ENCODE measurements at places on chromosomes 16 and 17.

- no peak for DNase-seq
These were observed 143.9 kb downstream of the KCNJ2 start for GRCh38 chr17:70313086-70313852.

DNA sequence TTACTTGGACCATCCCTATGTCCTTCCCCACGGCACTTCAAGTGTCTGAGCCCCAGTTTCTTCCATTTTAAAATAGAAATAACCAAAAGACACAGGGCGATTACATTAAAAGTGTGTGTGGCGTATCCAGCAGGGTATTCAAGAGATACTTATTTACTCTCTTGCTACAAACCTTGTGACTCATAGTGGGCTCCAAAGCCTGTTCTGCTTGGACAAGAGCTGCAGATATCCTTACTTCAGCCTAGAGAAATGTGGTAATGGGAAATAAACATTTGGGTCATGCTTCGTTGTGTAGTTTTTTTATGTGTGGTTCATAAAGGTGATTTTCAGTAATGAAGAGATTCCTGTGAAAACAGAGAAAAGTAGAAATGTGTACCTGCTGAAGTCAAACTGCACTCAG is 288.9 kb upstream of the CDH11 start:
- no peak for DNase-seq

GRCh38 chr17:40556884-40557414 is 8.3 kb downstream of the CCR7 start:
- no peak for DNase-seq

GRCh38 chr17:72967277-72967970 is 125.1 kb downstream of the SLC39A11 start:
- no peak for DNase-seq

DNA sequence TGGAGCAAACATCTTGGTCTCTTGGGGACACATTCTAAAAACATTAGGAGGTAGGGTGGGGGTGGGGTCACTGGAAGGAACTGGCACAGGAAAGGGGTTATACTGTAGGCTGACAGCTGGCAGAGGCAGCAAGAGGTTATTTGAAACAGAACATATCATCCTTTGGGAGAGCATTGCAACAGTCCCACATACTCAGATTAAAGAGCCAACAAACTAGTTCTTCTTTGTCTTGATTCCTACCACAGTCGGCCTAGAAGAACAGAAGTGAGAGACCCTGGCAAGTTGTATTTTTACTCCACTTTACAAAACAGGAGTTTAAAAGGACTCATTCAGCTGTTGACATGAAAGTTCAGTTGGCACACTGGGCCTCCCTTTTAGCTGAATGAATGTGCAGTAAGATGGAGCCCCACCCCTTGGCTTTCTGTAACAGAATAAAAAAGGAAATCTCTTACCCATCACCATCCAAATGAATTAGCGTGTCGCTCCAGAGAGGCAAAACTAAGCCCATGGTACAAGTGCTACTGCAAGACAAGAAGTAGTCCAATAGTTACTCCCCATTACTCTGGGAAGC is 54.6 kb upstream of the CORO6 start:
- DNase-seq = no peak

DNA sequence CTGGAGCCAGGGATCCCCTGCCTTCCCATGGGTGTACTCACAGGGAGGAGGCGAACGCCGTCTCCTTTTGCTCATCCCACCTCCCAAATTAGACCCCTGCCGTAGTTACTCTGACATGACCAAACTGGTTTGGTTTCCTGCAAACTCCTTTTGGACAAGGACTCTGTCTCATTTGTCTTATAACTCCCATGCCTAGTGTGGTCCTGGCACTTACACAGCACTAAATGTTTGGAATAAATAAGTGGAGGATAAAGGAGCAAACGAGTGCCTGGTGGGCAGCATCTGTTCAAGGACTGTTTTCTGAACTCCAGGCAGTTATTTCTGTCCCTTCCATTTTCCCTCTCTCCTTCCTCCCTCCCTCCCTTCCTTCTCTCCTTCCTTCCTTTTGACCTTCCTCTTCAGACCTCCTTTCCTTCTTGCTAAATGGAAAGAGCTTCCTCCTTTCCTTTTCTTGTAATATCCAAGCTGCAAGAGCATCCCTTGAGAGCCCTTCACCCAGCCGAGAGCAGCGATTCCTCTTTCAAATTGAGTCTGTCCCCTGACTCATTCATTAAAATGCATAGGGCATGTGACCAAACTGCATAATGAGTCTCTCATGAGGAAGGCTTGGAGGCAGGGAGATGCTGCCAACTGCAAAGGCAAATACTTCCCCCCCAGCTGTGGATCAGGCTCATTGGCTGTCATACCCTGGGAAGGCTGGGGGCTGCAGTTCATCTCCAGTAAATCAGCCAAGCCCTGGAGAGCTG is 36.8 kb downstream of the CHD9 start:
- DNase-seq = no peak

GRCh38 chr16:88787579-88788314 is 2.7 kb upstream of the PIEZO1 start:
- DNase-seq = no peak

DNA sequence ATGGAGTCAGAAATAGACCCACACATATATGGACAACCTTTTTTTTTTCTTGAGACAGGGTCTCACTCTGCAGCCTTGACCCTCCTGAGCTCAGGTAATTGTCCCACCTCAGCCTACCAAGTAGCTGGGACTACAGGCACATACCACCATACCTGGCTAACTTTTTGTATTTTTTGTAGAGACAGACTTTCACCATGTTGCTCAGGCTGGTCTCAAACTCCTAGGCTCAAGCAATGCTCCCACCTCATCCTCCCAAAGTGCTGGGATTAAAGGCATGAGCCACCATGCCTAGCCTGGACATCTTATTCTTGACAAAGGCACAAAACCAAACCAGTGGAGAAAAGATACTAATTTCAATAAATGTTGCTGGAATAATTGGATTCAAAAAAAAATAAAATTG is 14.7 kb upstream of the NACA2 start:
- DNase-seq = no peak

DNA sequence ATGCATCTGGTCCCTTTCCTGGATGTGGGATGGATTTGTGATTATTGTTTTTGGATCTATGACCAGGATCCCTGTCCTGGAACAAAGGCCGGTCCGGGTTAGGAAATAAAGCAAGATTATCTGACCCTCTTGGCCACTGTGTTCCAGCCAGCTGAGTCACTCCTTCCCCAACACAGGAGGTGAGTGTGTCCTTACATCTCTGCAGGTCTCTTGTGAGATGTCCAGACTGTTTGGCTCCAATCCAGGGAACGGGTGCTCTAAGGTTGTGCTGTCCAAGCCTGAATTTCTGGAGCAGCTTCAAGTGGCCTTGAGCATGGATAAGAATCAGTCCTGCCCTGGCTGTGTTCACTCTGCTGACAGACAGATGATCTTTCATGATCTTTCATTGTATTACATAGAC is 136.5 kb upstream of the CCL2 start:
- no peak for DNase-seq

GRCh38 chr17:75262112-75262606 is 480 bp downstream of the MRPS7 start:
- DNase-seq = no peak

DNA sequence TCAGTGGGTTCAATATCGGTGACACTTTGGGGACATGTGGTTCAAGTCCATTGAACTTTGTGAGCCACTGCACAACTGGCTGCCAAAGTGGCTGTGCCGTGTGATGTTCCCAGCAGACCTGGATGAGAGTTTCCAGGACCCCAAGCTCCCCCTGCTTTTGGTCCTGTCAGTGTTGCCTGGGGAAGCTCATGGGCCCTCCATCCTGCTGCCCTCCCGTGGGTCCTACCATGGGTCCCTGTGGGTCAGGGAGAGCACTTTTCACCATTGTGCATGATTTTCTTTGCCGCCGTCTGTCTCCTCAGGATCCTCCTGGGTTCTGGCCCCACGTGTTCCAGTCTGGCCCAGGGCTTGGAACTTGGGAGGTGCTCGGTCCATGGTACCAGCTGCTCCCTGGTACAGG is 38.1 kb downstream of the LGALS9 start:
- no peak for DNase-seq

DNA sequence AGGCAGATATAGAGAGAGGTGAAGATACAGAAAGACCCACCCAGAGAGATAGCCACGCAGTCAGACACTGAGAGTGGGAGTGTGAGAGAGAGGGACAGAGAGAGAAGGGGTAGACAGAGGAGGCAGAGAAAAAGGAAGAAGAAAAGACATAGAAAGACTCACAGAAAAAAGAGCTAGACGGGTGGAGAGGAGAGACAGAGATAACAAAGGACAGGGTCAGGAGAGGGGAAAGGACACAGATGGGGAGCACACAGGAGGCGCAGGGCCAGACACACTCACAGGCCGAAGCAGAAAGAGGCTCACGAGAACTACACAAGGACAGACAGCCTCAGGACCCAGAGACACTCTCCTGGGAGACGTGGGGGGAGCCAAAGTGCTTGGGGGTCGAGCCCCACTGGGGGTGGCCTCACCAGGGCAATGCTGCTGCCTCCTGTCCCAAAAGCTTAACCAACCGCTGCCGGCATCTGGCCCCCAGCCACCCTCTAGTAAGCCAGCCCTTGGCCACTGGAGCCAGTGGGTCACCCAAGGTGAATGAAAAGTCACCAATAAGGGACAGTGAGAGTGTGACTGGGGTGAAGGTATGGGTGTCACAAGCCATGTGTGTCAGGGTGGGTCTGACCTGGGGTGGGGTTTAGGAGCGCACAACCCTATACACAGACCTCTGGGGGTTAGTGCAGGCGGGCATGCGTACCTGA is 3.8 kb downstream of the ZNF385C start:
- no peak for DNase-seq

DNA sequence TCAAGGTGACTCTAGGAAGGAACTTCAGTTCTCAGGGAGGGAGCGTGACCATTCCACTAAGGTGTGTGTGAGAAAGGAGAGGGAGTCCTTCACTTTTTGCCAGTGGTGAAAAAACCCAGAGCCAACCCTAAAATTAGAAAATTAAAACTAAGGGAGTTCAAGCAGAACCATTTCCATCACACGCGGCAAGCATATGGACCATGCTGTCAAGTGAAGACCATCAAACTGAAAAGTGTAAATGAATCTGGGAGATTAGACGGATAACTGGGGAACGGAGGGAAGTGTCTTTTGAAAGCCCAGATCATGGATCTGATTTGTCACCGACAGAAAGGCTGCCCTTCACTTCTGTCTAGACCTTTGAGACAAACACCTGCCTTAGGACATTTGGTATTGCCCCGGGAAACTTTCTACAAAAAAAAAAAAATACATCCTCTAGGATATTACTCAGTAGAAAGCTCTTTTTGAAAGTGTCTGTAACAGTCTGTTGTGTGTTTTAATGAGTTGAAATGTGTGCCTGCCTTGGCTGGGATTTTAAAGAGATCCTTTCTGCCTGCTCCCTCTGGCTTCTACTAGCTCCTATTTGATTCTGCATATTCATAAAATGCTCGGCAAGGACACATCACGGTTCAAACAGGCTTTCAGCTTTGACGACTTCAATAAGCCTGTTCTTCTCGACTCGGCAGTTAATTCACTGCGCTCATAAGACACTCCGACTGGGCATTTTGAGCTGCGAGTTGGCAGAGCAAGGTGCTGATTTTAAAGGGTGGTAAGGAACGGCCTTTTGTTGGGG is 81.4 kb upstream of the ERCC4 start:
- no peak for DNase-seq

- DNase-seq = no peak
These were observed 8.1 kb downstream of the SLC5A11 start for GRCh38 chr16:24853830-24854229.

- no peak for DNase-seq
These were observed 106.3 kb upstream of the ADAMTS18 start for GRCh38 chr16:77541165-77541564.

GRCh38 chr17:45081047-45081703 is 20.1 kb downstream of the NMT1 start:
- DNase-seq = no peak

DNA sequence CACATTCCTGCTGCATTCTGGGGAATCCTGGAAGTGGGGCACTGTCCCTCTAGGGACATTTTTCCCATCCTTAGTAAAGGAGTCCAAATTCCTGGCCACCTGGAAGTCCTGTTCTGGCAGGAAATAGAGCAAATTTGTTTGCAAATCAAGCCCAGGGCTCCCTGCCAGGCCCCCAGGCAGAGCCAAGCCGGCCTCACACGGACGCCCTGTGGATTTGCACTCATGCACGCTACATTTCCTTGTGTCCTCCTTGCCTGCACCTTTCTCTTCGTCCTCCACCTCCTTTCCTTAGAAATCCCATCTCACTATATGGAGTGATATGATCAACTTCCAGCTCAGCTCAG is 7.0 kb upstream of the CALB2 start:
- no peak for DNase-seq

DNA sequence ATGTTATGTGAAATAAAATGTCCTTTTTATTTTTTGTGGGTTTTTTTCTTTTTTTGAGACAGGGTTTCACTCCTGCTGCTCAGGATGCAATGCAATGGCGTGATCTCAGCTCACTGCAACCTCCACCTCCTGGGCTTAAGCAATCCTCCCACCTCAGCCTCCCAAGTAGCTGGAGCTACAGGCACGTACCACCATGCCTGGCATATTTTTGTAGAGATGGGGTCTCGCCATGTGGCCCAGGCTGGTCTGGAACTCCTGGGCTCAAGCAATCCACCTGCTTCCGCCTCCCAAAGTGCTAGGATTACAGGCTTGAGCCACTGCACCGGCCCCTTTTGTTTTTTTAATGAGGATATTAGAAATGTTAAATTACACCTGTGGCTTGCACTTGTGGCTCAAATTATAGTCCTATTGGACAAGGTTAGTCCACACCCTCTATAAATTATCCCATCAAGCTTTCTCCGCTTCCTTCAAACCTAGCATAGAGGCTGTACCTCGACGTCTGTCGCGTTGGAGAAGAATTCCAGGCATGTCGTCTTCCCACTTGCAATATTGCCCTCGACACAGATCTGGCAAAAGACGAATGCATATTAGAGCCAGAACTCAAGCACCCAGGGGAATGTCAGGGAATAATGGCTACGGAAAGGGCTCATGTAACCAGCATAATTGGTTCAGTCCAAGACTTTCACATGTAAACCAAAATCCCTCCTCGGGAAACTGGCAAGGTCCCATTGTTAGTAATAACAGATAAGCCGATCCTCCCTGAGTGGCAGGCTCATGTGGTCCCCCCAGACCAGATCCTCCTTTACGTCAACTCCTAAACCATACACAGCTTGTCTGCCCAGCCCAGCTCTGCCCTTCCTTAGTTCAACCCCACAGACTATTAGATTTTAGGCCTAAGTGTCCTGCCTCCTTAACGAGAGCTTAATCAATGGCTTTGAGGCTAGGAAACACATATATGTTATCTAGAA is 8.2 kb downstream of the TK2 start:
- DNase-seq = no peak

- no peak for DNase-seq
These were observed 53.4 kb downstream of the CACNG3 start for GRCh38 chr16:24309258-24310142.

- no peak for DNase-seq
These were observed 3.7 kb downstream of the RPH3AL start for GRCh38 chr17:348692-349425.
